ENCODE measurements at places on chromosomes 12 and 14.

DNA sequence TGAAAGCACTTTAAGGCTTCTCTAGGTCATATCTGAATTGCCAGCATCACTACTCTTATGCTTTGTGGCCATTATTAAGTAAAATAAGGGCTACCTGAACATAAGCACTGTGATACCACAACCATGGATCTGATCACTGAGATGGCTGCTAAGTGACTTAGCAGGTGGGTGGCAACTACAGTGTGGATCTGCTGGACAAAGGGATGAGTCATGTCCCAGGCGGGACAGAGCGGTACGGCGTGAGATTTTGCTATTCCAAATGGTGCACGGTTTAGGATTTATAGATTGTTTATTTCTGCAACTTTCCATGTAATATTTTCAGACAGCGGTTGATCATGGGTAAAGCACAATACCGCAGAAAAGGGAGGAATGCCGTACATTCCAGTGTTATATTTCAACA, 39.4 kb downstream of the MLXIP start:
- no peak for DNase-seq

DNA sequence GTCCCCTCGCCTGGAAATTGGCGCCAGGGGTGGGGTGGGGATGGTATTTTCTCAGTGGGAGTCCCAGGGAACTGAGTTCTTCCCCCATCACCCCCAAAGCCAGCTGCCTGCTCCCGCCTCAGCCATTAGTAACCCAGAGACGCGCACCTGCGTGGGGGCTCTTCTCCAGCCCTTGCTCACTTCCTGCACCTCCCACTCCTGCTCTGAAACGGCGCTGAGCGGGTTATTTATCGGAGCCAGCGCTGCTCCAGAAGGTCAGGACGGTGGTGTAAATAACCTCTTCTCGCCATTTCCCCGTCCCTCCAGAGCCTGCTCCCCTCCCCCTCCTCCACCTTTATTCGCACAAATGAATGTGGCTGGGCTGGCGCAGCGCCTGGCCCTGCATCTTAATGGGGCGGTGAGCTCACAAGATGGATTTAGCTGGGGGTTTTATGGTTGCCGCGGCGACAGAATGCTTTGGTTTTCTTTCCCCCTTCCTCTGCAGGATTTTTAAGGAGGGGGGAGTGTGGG, 12.2 kb downstream of the GPR84 start:
- DNase-seq: peak; percentile 48

DNA sequence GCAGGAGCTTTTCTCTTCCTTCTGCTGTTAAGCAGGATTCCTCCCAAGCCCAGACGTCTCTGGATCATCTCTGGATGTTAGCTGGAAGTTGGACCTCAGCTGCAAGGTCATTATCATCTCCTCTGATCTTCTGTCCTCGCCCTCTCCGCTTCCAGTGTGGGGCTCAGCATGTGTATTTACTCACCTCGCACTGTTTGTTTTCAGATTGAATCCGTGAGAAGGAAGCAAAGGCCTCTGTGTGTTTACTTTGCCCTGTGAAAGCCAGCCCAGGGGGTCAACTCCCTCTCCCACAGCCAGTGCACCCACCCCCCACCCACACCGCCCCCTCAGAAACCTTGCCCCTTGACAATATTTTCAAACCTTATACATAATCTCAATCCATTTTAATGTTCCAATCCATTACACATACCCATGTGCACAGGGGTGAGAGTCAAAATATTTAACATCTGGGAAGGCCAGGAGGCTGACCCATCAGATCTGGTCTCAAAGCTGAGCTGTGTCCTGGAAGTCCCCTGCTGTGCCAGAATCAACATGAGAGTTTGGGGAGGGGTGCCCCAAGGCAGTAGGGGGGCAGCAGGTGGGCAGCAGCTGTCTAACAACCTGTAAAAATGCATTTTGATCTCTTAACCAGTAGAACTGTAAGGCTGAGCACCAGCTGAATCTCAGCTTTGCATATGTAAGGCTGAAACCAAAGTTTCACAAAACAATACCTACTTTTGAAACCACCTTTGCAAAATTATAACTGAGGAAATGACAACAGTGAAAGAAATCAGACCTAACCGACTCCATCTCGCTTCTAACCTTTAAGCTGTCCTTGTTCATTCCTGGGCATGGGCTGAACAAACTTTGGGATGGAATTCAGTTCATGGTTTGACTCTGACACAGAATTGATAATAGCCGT, 157.9 kb downstream of the ZNF664 start:
- DNase-seq: no peak

GRCh38 chr12:15173142-15173541, 48.1 kb downstream of the RERG start:
- DNase-seq: no peak

GRCh38 chr14:41605550-41606281, 960 bp upstream of the LRFN5 start:
- no peak for DNase-seq

DNA sequence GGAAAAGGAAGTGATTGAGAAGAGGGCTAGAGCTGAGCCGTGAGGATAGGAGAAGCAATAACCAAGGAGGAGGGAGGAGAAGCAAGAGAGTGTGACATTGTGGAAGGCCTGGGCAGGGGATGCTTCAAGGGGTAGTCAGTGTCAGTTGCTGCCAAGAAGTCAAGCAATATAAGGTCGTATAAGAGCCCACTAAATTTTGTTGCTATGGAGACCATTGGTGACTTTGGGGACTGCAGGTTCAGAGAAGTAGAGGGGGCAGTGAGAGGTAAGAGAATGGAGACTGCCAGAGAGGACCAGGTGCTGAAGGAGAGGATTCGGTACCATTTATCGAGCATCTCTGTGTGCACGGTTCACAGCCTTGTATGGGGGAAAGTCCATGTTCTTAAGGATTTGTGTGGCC, 3.1 kb upstream of the ATXN3 start:
- no peak for DNase-seq

DNA sequence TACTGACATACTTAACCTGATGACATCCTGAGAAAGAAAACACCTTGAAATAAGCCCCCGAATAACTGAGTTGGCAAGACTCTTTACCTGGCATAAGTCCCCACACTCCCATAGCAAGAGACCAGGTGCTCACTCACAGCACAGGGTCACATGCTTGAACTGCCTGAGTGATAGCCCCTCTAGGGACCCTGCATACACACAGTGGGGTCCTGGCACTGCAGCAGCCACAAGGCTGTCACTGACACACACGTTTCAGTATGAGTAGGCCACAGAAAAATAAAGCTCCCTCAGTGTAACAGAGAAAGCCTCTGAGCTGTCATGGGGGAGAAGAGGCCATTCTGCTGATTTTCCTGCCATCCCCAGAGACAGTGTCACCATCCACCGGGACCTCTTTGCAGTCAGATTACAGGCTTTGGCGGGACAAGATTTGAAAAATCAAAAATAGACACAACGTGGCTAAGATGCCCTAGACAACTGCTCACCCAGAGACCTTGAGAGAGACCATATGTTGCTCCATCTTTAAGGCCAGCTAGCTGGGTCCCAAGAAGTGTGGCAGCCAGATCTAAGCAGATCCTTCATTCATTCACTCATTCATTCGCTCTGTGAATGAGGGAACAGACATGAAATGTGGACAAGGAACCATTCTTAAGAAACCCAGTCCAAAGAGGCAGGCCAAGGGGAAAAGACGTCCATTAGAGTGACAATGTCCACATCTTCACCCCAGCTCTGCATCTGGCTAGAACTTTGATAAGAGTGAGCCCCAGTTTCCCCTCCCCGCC, 1.6 kb downstream of the SCARB1 start:
- DNase-seq: no peak

DNA sequence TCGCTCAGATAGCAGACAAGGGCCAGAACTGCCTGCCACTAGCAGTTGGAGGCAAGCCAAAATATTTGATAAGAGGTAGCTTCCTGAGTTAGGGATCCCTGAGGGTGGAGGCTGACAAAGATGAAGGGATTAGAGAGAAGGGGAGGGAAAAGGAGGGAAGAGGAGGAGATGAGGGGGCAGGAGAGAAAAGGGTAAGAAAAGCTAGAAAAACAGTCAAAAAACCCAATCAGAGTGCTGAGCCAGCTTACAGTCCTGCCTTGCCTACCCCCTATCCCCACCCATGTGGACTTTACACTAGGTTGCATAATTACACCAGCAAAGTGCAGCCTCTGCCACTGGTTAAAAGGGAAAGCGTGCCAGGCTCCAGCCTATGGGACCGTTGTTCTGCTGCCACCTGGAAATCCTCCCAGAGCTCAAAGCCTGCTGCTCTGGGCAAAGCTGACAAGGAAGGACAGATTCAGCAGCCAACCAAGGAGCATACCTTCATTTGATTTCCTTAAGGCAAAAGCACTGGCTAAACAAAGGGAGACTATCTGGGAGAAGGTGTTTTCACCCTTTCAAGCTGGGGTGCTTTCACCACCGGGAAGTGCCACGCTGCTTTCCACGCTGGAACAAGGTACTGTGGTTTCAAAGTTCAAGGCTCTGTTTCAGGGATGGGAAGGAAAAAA, 3.8 kb upstream of the NUMB start:
- peak; percentile 39 for DNase-seq

DNA sequence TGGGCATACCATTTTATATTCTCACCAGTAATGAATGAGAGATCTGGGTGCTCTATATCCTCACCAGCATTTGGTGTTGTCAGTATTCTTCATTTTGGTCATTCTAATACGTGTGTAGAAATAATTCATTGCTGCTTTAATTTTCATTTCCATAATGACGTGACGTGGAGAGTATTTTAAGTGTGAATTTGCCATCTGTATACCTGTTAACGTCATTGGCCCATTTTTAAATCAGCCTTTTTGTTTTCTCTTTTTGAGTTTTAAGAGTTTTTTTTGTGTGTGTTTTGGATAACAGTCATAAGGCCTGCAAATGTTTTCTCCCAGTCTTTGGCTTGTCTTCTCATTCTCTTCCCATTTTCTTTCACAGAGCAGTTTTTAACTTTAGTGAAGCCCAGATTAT, 74.4 kb upstream of the SYT1 start:
- no peak for DNase-seq

GRCh38 chr14:89958966-89959365, 3.2 kb downstream of the TDP1 start:
- no peak for DNase-seq

DNA sequence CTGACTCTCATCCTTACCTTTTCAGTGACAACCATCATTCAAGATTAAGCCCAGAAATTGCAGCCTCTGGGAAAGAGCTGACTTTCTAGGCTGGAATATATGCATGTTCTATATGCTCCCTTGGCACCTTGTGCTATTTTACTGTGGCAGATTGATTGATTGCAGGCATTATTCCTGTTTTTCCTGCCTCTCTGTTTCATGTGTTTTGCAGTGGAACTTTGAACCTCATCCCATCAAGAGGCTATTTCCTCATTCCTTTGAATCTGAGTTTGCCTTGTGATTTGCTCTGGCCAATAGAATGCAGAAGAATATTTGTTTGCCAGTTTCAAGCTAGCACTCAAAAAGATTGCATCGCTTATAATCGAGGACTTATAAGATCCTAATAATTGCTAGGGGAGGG, 174.8 kb upstream of the DCN start:
- no peak for DNase-seq

- no peak for DNase-seq
Measured at GRCh38 chr12:25817166-25817565, 141.3 kb upstream of the RASSF8 start.

DNA sequence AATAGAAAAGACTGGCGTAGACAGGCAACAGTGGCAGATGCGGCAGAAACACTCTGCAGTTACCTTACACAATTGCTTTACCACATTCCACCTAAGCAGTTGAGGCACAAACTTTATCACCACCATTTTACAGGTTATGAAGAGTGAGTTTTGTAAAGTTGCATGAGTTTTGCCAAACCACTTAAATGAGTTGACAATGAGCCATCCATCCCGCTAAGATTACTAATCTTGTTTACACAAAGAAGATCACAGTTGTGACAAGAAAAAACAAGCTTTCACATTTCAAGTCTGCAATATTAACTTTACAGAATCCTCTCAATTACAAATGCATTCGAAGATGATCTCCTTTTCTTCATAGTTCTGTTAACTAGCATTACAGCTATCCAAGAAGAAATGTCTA, 1.8 kb downstream of the TMCC3 start:
- DNase-seq: no peak

DNA sequence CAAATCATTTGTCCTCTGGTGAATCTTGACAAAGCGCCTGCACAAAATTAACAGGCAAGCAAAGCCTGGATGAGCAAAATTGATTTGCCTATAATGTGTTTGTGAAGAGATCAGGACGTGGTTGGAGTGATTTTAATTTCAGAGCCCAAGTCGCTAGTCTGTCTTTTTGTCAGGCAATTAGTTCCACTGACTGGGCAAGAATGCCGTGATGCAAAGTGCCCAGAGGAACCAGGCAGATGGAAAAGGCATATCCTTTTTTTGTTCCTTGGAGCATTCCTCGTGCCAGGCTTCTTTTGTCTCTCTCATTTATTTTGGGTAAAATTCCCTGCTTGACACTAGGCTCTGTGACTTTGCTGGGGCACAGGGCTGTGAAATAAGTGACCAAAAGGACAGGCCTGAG, 65.9 kb upstream of the CCDC198 start:
- no peak for DNase-seq

- DNase-seq: no peak
Measured at GRCh38 chr14:60945984-60946383, 34.9 kb downstream of the TRMT5 start.

DNA sequence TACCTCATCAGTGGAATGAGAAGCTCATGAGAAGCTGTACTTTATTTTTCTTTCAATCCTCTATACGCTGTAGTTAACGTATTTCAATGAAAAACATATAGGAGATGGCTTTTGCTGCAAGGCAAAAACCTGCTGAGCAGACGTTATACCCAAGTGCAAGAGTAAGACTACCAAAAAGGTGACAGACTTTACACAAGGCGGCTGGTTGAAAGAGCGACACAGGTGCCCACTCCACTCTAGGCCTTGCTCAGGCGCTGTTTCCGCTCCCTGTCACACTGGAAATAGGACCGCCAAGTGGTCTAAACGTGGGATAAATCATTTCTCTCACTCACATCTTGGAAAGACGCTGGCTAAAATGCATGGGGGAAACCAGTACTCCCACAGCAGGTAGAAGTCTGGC, 54.5 kb downstream of the PPP2R5C start:
- DNase-seq: no peak

- DNase-seq: no peak
Measured at GRCh38 chr12:17976202-17976601, 113.8 kb downstream of the RERGL start.

- no peak for DNase-seq
Measured at GRCh38 chr12:32104572-32105355, 1.9 kb upstream of the BICD1 start.

DNA sequence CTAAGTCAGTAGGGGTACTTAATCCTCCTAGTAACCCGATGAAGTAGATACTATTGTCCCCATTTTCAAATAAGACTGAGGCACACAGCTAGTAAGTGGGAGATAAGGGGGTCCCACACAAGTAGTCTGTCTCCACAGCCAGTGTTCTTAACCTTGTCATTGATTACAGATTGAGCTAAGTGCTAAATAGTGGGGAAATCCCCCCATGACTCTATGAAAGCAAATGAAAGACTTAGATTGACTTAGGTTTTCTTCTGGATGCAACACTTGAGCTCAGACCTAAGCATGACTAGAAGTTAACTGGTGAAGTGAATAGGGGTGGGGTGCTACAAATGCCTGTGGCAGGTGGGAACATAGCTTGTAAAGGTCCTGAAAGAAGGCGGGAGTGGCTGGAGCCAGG, 73.8 kb downstream of the SYNE2 start:
- no peak for DNase-seq

GRCh38 chr14:102499401-102500157, 10.0 kb downstream of the ANKRD9 start:
- peak; percentile 85 for DNase-seq

GRCh38 chr12:64824130-64824499, 332 bp upstream of the TBC1D30 start:
- DNase-seq: no peak

Data from heart right ventricle (tissue), 16 donors.